ENCODE measurements at places on chromosomes 1 and 21.

DNA sequence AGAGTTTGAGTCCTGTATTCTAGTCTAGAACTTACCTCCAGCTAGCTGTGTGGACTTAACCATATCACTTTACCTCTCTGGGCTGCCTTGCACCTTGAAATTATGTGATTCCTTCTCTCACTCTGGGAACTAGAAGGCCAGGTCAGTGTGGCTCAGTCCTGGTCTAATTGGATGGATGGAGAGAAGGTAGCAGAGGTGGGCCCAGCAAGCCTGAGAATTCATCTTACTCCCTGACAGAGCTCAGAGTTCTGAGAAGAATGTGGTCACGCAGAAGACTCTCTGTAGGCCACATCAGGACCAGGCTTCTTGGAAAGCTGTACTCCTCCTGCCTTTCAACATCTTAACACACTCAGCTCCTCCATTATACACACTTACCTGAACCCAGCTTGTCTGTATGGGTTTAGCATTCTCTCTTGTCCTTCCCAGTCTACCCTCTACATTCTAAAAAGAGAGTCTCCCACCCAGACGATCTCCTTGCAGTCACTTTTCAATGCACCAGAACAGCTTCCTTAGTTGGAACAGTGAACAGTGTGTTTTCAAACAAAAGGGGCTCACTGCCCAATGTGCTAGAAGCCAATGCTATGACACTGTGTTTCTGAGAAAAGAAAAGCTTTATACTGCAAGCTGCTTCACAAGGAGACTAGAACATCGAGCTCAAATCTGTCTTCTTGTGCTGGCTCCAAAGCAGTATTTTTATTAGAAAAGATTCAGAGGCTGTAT is 60.5 kb downstream of the CAPN9 start:
- DNase-seq, result no peak

- DNase-seq, result no peak
These were observed 935.2 kb downstream of the PLA2G4A start for GRCh38 chr1:187763976-187764375.

- no peak for DNase-seq
These were observed 132.9 kb downstream of the RNF220 start for GRCh38 chr1:44537956-44538355.

DNA sequence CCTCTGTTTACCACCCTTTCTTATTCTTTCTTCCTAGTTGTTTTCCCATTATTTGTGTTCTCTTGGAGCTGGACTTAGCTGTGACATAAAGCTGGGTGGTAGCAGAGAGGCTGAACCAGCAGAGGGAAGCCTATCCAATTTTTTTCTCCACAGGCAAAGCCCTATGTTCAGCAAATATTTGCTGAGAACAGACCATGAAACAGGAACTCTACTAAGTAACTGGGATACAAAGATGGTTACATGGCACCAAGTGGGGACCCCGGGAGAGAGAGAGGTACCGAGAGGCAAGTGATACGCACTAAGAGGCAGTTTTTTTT is 6.6 kb downstream of the CFAP141 start:
- no peak for DNase-seq

- no peak for DNase-seq
These were observed 518.2 kb downstream of the ADGRL2 start for GRCh38 chr1:82318921-82319320.

GRCh38 chr1:212430416-212430815 is 2.3 kb upstream of the NENF start:
- DNase-seq, result no peak

DNA sequence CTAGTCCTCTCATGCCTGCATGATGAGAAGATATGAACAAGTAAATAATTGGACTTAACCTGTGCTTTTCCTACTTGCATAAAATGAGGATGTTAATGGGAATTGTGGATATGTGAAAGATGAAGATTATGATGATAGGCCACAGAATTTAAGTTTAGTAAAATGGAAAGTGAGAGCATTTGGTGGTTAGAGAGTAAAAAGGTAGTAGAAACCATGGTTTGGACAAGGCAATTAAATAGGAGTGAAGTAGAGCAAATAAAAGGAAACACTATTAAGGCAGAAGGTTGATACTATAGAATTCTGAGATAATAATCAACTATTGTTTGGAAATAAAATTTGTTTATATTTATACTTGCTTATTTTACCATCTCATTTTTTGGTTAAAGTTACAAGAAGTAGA is 1162.5 kb downstream of the MRPL39 start:
- no peak for DNase-seq

GRCh38 chr1:56414728-56415224 is 164.6 kb downstream of the PLPP3 start:
- DNase-seq, result no peak

DNA sequence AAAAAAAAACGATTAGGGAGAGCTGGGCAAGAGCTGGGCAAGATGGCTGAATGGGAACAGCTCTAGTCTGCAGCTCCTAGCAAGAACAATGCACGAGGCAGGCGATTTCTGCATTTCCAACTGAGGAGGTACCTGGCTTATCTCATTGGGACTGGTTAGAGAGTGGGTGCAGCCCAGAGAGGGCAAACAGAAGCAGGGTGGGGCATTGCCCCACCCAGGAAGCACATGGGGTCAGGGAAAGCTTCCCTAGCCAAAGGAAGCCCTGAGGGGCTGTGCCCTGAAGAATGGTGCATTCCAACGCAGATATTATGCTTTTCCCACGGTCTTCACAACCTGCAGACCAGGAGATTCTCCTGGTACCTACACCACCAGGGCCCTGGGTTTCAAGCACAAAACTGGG is 251.6 kb downstream of the GPATCH2 start:
- DNase-seq, result no peak

DNA sequence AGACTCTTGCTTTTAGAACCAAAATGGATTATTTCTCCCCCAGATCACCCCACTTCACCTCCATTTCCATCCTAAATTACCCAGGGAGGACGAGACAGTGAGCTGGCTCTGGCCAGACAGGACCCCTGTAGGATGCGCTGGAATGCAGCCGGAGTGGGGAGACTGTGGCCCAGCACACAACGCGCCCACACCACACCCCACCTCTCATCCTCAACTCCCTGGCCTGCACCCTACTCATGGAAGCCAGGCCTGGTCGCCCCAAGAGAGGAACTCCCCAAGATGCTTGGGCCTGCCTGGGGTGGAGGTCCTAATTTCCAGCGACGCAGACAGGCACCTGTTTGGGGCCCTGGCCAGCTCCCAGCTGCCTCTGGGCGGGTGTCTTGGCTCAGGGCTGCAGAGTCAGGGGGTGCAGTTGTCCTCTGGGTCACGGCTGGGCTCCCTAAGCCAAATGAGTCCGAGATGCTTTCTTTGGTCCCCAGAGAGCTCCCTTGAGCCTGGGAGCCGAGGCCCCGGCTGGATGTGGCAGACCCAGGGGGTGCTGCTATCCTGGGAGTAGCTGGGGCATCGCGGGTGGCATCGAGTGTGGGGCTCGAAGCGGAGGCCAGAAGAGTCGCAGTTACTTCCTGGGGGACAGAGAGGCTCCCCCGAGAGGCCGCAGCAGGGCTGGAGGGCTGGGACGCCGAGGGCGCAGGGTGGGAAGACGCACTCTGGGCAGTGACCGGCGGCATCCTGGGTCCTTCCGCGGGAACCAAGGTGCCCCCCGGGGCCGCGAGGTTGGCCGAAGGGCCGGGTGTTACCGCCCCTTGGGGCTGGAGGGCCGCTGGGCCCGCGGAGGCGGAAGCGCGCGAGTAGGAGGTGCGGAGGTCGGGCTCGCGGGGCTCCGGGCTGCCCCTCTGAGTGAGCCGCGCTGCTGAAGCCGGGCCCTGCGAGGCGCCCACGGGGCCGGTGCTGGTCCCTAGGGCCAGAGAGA is 10.4 kb downstream of the CLEC20A start:
- DNase-seq, result no peak

DNA sequence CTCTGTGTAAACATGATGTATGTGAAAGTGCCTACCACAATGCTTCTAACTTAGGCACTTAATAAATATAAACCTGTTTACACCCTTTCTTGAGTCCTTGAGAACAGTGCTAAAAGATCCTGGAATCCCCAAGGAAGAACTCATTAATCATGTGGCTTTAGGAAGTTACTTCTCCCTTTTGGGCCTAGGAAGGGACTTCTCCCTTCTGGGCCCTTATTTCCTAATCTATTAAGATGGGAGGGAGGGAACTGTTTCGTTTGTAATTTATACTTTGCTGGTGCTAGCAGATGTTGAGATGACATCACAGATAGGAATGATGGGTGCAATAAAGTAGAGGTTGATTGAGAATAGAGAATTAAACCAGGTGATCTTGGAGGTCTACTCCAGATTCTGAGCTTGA is 1.2 kb downstream of the BTF3L4 start:
- DNase-seq, result no peak

DNA sequence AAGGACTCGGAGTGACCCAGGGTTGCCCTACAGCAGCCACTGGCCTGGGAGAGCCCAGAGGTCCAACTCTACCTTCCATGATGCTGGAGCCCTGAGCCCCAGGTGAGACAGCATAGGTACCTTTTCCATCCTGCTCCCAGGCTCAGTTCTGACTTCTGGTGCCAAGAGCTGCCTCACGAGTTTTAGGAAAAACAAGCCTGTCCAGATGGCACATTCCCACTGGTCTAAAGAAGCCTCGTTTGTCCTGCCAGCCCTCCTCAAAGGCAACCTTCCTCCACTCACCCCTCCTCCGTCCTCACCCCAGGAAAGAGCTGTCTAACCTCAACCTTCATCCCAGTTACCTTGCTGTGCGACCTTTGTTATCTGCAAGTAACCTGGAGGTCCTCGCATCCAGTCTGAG is 53.5 kb upstream of the PRELP start:
- no peak for DNase-seq

DNA sequence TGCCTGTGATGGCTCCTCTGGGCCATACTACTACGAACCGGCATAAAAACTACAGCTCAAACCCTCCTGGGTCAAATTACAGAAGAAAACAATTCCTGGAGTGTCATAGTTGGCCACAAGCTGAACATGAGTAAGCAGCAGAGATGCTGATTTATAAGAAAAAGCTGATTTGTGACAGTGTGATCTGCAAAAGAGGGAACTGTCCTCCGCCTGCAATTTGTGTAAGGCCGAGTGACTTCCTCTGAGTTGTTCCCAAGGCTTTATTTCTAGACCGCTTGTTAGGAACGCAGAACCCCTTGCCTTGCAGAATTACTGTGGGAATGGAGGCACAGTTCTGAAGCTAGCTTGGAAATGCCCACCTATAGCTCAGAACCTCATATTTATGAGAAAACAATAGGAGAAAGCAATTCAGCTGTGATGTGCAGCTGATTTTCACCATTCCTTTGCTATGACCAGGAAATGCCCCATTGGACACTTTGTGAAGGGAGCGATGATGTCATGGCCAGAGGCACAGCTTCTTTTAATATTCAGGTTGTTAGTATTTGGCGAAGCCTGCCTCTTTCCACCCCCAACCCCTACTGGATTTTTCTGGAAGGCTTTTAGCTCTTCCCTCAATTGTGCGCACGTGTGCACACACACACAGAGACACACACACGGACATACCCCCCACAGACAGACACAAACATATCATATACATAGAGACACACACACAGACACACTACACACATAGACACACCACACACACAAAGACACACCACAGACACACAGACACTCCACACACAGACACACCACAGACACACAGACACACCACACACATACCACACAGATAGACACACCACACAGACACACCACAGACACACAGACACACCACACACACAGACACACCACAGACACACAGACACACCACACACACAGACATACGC is 47.6 kb downstream of the IER5 start:
- no peak for DNase-seq

- no peak for DNase-seq
These were observed 37.5 kb upstream of the NADK start for GRCh38 chr1:1815606-1816281.

DNA sequence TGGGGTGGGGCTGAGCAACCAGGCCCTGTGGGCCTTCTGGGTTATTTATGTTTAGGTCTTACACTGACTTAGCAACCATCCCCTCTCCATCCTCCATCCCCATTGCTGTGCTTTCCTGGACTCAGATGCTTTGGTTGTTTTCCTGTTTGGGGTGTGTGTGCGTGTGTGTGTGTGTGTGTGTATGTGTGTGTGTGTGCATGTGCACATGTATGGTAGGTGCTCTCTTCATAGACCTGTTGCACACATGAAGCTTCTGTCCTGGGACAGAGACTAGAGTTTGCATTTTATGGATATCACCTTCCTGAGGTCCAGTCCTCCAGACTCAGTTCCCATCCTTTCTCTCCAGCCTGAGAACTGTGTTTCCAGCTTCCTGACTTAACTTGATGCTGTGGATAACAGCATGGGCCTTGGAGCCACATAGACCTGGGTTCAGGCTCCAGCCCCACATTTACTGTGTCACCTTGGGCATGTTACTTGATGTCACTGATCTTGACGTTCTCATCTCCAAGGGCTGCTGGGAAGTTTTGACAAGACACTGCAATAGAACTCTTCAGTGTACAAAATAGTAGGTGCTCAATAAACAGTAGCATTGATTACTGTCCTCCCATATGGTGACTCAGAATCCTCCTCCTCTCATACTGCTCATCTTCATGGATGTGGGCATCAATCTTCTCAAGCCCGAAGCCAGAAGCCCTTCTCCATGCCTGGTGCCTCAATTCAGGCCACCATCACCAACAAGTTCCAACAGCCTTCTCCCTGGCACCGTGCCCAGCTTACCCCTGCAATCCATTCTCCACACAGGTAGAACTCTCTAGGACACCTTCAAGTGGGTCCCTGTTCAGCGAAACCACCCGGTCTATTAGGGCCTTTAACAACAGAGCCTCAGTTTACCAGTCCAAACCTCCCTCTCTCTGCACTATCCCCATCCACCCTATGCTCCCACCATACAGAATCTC is 181.8 kb upstream of the EDN2 start:
- DNase-seq, result no peak

GRCh38 chr21:14829685-14830084 is 235.1 kb downstream of the NRIP1 start:
- DNase-seq, result no peak

DNA sequence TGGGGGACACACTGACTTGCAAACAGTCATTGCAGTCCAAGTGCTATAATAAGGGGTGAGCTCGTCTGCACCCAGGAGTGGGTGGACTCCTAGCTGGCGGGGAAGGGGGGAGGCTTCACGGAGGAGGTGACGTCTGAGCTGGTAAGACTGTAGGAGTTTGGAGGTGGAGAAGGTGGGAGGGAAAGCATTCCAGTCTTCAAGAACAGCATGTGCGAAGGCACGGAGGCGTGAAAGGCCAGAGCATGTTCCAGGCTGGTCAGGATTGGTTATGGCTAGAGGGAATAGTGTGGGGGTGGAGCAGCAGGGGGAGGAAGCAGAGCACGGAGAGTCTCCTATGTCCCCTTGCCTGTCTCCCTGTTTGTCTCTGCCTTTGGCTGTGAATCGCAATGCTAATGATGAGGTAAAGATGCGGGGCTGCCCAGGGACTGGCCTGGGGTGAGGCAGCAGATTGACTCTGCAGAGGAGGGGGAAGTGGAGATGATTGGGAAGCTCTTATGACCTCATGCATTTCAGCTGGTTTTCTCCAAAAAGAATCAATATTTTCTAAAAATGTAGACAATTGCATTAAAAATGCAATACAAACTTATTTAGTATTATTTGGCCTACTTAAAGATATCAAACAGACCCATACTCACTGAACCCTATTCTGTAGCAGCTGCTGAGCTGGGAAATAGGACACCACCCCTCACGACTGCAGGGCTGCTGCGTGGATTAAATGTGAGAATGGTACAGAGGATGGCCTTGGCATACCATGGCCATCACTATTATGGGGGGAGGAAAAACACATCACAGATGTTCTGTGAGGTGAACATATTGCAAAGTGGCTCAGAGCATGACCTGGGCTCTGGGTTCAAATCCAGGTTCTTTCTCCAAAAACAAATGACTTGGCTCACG is 2.6 kb upstream of the ZNF436 start:
- no peak for DNase-seq

GRCh38 chr1:9984253-9984652 is 12.8 kb upstream of the RBP7 start:
- DNase-seq, result no peak

All from iPS DF 19.7 (cell line).